ENCODE measurements at places on chromosomes 2 and 18.

DNA sequence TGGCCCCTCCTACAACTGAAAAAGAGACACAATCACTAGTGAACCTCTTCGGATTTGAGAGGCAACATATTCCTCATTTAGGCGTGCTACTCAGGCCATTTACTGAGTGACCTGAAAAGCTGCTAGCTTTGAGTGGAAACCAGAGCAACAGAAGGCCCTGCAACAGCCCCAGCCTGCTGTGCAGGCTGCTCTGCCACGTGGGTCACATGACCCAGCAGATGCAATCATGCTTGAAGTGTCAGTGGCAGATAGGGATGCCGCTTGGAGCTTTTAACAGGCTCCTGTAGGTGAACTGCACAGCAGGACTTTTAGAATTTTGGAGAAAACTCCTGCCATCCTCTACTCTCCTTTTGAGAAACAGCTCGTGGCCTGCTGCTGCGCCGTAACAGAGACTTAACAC lies 578.6 kb upstream of the RAB6C start:
- no peak for DNase-seq

DNA sequence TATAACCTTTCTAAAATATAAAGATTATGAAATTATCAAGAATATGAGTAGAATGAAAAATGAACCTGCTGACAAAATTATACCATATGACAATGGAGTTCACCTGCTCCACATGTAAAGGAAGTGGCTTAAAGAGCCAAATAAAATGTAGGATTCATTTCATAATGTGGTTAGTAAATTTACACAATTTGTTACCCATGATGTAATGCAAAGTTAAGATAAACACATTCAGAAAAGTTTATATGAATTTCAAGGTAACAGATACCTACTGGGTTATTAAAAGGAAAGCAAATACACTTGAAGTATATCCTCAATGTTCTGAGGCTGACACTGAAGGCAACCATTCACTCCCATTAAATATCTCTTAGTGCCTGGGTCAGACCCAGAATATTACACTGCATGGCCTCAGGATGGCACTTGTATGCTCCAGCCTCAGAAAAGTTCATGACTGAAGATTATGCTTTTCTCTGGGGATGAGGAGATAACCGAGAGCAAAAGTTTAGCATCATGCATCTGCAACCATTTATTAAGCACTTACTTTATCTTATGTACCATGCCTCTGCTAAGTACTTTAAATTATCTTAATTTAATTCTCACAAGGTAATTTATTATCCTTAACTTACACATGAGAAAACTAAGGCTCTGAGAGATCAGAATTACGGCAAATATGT lies 6.2 kb downstream of the STRN start:
- DNase-seq = no peak

DNA sequence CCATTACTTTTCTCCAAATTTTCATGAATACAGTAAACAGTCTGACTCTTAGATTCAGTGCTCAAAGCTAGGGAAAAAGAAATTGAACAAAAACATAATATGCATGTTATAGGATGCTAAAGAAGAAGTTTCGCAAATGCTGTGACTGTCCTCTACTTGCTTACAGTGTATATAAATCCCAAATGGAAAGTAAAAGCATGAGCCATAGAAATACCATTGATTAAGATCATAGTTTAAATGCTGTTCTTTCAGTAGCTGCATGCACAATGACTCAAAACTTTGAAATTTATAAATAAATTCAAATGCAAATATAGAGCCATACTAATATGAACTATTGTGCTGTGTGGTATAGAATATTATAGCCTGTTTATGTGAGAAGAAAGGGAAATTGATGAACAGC lies 1113.9 kb upstream of the ACVR2A start:
- no peak for DNase-seq

DNA sequence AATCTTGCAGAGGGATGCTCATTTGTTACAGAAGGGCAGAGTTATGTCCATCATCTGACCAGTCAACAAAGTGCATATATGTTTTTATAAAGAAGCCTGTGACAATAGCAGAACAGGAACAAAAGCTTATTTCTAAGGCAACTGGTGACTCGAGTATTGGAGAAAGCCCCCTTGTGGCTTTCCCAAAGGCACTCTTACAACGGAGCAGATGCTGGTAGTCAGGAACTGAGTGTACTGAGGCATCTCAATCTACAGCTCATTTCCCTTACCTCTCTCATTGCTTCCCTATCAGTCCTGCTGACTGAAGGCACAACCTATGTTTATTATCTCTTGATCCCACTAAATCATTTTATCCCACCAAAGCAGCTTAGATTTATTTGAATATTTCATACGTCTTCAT lies 557.1 kb upstream of the CHAC2 start:
- no peak for DNase-seq

GRCh38 chr18:49013291-49013691 lies 62.5 kb upstream of the SMAD7 start:
- no peak for DNase-seq

DNA sequence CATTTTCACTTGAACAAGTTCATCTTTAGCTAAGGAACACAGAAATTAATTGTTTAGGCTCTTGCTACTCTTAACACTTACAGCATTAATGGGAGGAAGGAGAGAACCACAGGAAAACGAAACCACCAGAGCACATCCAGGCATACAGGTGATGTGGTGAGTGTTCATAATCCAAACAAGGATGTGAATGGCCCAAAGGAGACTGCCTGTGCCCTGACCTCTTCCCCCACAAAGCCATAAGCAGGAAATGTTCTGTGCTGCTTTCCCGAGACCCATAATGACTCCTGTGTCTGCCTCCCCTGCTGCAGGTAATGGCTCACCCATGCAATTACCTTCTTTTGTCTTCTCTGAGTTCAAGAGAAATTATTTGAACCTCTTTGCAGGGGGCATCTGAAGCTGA lies 295.9 kb upstream of the LINC00305 start:
- no peak for DNase-seq

- DNase-seq = no peak
These were observed 716.6 kb downstream of the NRXN1 start for GRCh38 chr2:50315336-50315735.

DNA sequence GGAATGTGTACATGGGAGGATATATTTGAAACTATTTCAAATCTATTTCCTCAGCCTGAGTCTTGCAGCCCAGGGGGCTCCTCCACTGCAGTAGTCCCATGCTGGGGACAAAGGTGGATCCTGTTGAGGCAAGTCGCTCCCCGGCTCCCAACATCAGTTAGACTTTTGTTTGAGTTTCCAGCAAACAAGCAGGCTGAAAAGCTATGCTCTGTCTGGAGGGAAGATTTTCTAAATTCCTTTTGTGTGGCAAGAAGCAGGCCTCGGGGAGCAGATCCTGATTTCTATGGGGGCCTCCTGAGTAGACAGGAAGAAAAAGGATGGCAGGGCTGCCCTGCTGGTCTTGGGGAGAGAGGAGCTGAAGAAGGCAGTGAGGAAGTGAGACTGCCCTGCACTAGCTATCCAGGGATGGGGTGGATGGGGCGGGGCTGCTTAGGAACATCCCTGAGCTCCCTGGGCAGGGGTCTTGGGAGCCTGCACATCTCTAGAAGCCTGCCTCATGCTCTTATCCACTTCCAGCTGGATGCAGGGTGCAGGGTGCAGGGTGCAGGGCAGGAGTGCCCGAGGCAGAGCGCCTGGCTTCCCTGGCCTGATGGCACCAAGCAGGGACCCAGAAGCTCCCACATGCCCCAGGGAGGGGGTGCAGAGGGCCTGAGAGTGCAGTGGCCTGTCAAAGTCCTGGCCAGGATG lies 6.0 kb upstream of the CIB4 start:
- DNase-seq = no peak

DNA sequence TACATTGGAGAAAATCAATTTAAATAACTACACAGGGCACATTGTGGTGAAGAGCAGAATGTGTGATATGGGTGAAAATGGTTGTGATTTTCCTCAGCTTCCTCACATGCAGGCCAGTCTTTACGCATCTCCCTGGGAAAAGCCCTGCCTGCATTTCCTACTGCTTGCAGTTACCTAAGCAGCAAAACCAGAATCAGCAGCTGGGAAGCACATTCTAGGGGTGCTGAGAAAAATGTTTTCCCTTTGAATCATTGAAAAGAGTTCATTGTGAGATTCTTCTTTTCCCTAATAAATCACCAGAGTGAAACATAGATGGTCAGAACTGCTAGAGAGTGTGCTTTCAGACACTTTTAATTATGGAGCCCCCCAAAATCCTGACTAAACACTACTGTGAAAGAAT lies 656.0 kb downstream of the TDRD15 start:
- no peak for DNase-seq

Data from activated CD4-positive, alpha-beta T cell treated with anti-CD3 and anti-CD28 coated beads, Interleukin-2, amount 50 U/mL, for 48 hours (primary cell).